T-helper 2 cell treated with Interferon-gamma antibody and Interleukin-4, amounts not matched to agents 100 ng/mL and 5 ng/mL, for 36 hours (primary cell): ENCODE measurements at places on chromosomes 3 and 15. TPM values are rescaled to one million over a fixed set of nuclear protein-coding genes. Genes with fewer than 3 reads are reported as not detected.

Gene MYO5C
- 1.2 and 1.6 TPM in 2 replicates for total RNA-seq

Gene HTR3E
- total RNA-seq, result not detected in 2 replicates

Gene AQP9
- total RNA-seq, result not detected in 2 replicates

Gene HGD
- 0.50 and 0.64 TPM in 2 replicates for total RNA-seq
